ENCODE measurements at places on chromosomes 7 and 10. TPM values are rescaled to one million over a fixed set of nuclear protein-coding genes. Genes with fewer than 3 reads are reported as not detected.

DNA sequence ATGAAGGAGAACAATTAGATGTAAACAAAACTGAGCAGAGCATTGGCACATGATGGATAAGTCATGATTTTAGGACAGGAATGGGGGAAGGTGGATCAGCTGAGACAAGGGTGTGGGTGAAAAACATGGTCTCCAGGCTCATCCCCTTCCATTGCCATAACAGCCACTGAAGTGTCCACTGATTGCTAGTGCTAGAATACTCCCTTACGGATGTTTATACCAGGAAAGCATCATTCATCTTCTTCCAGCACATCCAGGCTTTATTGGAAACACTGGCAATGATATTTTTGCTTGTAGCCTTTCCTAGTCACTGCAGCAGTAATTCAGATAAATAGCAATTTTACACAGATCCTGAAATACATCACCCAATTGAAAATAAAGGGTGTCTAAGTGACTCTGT, 259.5 kb downstream of the PLXDC2 start:
- H3K27me3 ChIP-seq: no peaks in the 10 kb centered on the region
- no peaks in the 10 kb centered on the region for H3K36me3 ChIP-seq
- DNase-seq: no peak
- no peak overlapping the region for H3K4me3 ChIP-seq

GRCh38 chr7:132618271-132618955, 42.1 kb upstream of the PLXNA4 start:
- peak; percentile 13 for DNase-seq
- H3K4me3 ChIP-seq: no peak overlapping the region
- no peak overlapping the region for H3K27ac ChIP-seq
- H3K36me3 ChIP-seq: no peaks in the 10 kb centered on the region
- H3K27me3 ChIP-seq: no peaks in the 10 kb centered on the region
- peaks cover 11% of the 10 kb centered on the region for H3K4me1 ChIP-seq

- H3K4me1 ChIP-seq: peaks cover 27% of the 10 kb centered on the region
- no peaks in the 10 kb centered on the region for H3K27me3 ChIP-seq
- H3K4me3 ChIP-seq: no peak overlapping the region
- no peak for DNase-seq
- H3K36me3 ChIP-seq: no peaks in the 10 kb centered on the region
Measured at GRCh38 chr7:135445690-135446089, 64.2 kb downstream of the CNOT4 start.

GRCh38 chr7:98210513-98211220, 572 bp upstream of the BHLHA15 start:
- no peaks in the 10 kb centered on the region for H3K36me3 ChIP-seq
- H3K27ac ChIP-seq: no peak overlapping the region
- peaks cover 4% of the 10 kb centered on the region for H3K4me1 ChIP-seq
- peak overlapping the region; percentile 27 for H3K4me3 ChIP-seq

DNA sequence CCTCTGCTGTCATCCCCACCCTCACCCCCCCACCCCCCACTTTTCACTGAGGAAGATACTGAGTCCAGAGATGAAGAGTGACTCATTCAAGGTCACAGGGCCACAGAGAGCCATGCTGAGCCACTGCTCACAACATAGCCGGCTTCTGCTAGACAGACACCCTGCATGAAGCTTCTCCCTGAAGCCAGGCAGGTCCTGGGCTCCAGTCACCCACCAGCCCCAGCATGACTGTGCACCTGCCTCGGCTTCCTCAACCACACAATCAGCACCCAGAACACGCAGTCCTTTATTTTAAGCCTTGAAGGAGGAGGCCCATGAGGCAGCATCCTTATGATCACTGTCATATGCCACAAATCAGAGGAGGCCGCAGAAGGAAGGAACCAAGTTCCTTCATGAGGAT, 19.2 kb upstream of the PRKAG2 start:
- no peaks in the 10 kb centered on the region for H3K27me3 ChIP-seq
- H3K27ac ChIP-seq: no peak overlapping the region
- H3K4me3 ChIP-seq: no peak overlapping the region
- no peak for DNase-seq
- peaks cover 6% of the 10 kb centered on the region for H3K4me1 ChIP-seq

The ARF5 gene
- total RNA-seq: 137 TPM
